GDM1 (cell line): ENCODE measurements at places on chromosomes 6 and 20.

DNA sequence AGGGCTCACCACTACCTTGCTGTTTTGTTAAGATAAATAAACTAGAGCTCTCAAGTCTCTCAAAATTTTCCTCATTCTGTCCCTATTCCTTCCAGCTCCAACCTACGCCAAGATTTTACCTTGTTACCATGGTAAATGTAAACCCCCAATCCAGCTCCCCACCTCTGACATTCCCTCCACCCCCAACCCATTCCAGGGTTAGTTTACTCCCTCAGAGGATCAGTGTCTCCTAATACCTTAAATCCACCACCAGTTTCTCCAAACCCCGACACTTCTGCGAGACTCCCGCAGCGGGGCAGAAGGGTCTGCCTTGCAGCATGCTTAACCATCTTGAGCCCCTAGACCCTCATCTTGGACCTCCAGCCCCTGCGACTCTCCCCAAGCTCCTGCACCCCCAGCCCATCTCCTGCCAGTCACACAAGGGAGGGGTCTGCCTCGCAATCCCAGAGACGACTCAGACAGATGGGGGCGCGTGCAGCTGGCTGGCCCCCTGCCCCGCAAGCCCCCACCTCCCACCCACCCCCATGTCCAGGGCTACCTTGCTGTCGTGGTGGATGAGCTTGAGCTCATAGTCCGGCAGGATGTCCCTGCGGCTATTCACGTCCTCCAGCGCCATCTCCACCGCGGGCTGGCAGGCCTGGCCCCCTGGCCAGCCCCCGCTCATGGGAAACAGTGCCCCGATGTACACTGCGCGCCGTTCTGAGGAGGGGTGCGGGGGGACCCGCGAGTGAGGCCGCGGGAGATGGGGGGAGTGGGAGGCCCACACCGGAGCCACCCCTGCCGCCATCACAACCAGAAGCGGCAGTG is 5.8 kb downstream of the GABBR1 start:
- DNase-seq, result no peak

GRCh38 chr6:20875369-20875963 is 341.2 kb downstream of the CDKAL1 start:
- DNase-seq, result no peak

- DNase-seq, result no peak
These were observed 81.8 kb upstream of the CENPW start for GRCh38 chr6:126258150-126258549.

GRCh38 chr20:37333848-37334318 is 12.1 kb upstream of the SRC start:
- DNase-seq, result no peak

- DNase-seq, result no peak
These were observed 7.3 kb downstream of the EBF4 start for GRCh38 chr20:2699775-2700413.

GRCh38 chr20:36848078-36848660 is 27.8 kb upstream of the TLDC2 start:
- no peak for DNase-seq

- no peak for DNase-seq
These were observed 245.4 kb upstream of the FLRT3 start for GRCh38 chr20:14582855-14583254.

GRCh38 chr6:6931071-6932025 is 176.4 kb upstream of the RREB1 start:
- no peak for DNase-seq

DNA sequence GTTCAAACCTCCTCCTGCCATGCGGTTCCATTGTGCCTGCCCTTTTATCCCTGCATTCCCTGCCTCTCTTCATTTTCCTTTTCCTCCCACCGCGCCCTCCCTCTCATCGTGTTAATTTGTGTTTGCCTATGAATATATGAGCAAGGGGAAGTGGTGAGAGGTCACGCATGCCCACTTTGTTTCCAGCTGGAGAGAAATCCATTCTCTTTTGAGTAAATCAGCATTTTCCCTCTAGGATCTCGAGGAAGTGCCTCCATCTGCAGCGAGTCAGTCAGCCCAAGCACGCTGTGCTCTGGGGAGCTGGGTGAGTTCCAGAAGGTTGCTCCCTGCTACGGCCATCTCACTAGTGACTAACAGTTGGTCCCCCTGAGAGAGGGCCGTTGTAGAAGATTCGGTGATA is 42.9 kb downstream of the CDH26 start:
- DNase-seq, result no peak

DNA sequence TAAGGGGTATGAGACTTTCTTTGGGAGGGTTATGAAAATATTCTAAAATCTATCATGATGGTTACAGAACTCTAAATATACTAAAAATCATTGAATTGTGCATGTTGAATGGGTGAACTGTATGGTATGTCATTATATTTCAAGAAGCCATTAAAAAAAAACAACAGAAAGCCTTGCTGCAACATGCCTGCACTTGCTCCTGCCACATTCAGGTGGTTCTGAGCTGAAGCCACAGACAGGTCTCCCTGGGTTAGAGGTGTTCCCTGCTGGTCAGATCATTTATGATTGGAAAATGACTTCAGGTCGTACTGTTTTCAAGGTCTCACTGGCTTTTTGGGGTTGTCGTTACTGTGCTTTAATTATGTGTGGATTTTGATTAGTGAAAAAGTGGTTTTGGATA is 13.3 kb downstream of the GMPR start:
- no peak for DNase-seq

GRCh38 chr20:40986774-40987173 is 41.8 kb upstream of the TOP1 start:
- no peak for DNase-seq
